ENCODE measurements at places on chromosomes 12 and 14.

DNA sequence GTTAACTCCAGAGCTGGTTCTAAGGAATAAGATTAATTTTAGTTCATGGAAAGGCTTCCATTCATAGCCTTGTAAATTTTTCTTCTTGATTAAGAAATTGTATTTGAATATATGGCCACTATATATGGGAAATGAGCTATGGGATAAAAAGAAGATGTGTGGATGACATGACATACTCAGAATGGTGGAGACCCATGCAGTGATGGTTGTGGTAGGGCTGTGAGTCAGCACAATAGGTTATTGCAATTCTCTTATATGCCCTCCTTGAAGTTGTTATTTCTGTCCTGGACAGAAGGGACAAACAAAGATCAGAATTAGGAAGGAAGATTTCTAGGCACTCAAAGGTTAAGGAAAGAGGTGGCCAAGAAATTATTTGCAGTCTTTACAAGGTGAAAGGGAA, 21.5 kb downstream of the RASSF9 start:
- no peak for DNase-seq

- no peak for DNase-seq
Observed at GRCh38 chr12:120376009-120376408, 7.0 kb upstream of the MSI1 start.

- DNase-seq: no peak
Observed at GRCh38 chr12:96240656-96241055, 46.5 kb downstream of the ELK3 start.

DNA sequence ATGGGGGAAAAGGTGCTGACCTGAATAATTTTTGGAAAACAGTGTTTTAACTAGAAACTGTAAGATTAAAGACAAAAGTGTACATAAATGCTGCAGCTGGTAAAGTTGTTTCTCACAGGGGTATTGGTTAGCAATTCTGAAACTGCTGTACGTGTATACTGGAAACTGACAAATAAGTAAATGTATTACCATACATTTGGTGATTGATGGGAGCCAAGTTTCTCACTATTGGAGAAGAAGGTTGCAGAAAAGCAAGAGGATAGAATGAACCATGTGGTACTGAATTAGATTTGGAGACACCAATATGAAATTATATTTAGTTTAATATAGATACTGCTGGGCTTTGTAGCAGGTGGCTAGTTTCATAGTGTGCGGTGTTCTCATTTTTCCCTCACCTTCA, 19.6 kb upstream of the FBXO33 start:
- no peak for DNase-seq

DNA sequence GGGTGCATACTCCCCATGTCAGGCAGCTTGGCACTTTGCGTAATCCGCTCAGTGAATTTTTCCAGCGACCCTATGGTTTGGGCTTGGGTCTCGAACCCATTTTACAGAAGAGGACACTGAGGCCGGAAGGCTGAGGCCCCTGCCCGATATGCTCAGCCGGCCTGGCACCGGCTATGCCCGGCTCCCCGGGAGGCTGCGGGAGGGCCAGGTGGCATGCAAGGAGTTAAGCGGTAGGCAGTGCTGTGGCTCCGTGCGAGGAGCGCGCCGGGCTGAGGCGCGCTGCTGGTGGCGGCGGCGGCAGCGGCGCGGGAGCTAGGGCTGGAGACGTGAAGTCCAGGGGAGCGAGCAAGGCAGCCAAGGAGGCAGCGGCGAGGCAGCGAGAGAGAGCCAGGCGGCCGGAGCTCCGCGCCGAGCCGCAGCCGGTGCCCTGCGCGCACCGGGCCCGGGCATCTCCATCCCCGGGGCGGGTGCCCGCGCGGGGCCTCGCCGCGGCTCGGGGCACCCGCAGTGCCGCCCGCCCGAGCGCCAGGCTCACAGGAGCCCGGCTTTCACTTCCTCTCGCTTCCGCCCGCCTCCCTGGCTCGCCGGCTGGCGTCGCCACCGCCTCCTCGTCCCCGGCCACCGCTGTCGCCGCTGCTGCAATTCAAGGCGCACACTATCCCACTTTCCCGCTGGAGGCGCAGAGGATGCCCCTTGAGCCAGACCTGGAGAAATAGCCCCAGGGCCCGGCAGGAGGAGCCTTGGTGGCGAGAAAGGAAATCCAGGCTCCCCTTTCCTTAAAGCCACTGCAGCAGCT, at the start of gene WSCD2:
Gene WSCD2, plus strand, starts transcription at position 272 of the 796 bp plus-strand sequence. CDS start 66,545 bp downstream, outside the sequence.
- no peak for DNase-seq

DNA sequence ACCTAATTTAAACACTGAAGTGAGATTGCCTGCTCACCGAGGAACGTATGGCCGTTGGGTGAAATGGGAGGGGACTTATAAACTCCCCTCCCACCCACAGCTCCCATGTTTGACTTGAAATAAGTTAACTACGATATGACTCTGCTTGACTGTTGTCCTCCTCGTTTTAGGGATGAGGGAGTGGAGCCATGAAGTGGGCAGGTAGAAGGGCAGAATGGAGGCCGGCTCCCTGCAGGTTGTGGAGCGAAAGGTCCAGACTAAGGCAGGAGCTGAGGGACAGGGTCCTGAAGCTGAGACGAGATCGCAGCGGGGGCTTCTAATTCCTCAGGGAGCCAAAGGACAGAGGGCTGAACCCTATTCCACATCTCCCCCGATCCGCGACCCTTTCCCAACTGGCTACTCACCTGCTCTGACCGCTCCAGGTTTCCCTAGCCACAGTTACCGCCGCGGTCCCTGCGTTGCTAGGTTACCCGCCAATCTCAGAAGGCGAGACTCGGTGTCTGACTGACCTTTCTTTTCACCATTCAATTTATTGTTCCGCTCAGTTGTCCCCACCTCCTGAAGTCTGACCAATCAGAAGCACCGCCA, 577 bp upstream of the TPCN1 start:
- DNase-seq: no peak
